NCI-H1048 (cell line): ENCODE measurements at places on chromosomes 2 and 18.

- DNase-seq: no peak
Measured at GRCh38 chr18:3061581-3062312, 48.8 kb upstream of the LPIN2 start.

- DNase-seq: no peak
Measured at GRCh38 chr2:219897456-219897855, 270.0 kb downstream of the SLC4A3 start.

DNA sequence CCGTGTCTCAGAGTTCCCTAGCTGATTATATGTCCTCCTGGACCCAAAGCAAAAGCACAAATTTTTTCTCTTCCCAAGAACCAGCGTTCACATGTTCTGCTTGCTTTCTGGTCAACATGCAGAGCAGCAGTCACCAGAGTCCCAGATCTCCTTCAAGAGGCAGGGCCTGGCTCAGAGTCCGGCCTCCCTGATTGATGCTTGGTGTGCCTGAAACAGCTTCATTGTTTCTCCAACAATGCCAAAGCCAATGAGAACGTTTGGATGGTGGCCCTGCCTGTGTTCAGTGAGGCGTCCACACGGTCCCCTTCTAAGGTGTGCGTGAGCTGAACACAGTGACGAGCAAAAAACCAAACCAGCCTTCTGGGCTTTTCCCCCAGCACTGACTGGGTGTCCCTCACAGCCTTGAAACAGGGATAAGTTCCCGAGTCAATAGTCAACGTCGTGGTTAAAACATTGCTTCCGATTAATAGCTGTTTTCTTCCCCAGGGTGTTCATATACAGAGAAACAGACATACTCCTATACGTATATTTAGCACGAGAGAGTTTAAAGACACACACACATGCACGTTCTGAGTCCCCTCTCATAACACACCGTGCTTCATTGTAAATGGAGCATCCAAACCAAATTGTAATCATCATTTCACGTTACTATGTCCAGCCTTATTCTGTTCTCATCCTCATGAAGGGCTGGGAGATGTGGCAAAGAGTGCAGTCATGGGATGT, 19.3 kb upstream of the POU3F3 start:
- no peak for DNase-seq

- DNase-seq: no peak
Measured at GRCh38 chr2:126882736-126883665, 15.7 kb upstream of the TEX51 start.

DNA sequence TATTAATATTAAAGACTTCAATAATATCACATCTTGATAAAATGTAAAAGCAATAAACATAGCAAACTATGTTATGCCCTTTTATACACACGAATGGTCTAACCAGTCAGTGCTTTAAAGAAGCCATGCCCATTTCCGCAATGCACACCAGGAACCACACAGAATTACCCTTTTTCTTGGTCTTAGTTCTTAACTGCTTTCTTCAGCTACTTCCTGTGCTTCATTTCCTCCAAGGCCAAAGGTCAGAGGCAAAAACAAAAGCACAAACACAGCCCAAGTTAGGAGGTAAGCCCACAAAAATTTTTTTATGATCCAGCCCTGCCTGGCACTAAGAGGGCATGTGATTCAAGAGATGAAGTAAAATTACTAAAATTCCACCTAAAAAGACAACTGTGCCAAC, 267.2 kb downstream of the FBXO15 start:
- no peak for DNase-seq

GRCh38 chr2:223865124-223865523, 27.7 kb upstream of the AP1S3 start:
- DNase-seq: no peak
